ENCODE measurements at places on chromosomes 2 and 18.

GRCh38 chr2:151849413-151850010, 21.3 kb upstream of the ARL5A start:
- DNase-seq = no peak

DNA sequence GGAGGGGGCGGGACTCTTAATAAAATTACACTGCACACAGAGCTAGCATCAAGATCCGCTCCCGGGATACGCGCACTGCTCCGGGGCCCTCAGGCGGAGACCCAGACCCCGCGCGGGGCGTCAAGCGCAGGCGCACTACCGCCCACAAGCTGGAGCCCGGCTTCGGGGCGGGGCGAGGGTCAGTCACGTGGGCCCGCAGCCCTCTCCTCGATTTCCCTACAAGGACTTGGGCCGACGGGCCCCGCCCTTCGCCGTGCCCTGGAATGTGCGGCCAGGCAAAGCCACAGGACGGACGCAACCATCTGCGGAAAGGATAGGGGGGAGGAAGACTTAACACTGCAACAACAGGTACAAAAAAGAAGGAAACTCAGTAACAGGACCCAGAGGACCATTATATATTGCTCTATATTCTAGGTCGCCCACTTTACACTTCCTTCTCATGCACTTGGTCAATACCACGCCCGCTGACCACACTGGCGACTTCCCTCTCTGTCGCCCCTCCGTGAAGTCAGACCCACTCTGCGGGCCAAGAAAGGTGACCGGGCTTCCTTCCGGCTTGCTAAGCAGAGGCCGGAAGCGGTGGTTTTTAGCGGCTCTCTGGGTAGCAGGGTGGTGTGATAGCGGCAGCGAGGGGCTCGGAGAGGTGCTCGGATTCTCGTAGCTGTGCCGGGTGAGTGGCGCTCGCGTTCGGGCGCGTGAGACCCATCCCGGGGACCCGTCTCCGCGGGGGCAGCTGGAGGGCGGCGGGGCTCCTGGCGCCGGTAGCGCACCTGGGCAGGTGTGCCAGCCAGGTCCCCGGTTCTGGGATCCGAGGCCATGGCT, at the start of gene MYL12A:
TSS of gene MYL12A (plus strand) at position 562 of the 822 bp plus-strand sequence. CDS start 5,447 bp downstream, outside the sequence.
- DNase-seq = peak; percentile 83

DNA sequence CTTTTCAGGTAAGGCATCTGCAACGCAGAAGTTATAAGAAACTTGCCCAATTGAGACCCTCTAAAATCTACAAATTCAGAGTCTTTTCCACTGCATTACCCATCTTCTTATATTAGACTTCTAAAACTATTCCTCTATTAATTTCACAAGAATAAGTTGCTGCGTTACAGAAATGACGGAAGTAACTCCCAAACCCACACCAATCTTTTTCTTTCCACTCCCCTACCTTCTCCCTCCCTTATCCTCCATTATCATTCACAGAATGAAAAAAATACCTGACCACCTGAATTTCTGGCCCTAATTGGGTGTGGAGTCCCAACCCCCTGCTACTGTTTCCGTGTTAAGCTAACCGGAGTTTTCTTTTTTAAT, 689 bp downstream of the RPRD1A start:
- DNase-seq = no peak

GRCh38 chr2:237524631-237525030, 37.6 kb downstream of the MLPH start:
- no peak for DNase-seq

DNA sequence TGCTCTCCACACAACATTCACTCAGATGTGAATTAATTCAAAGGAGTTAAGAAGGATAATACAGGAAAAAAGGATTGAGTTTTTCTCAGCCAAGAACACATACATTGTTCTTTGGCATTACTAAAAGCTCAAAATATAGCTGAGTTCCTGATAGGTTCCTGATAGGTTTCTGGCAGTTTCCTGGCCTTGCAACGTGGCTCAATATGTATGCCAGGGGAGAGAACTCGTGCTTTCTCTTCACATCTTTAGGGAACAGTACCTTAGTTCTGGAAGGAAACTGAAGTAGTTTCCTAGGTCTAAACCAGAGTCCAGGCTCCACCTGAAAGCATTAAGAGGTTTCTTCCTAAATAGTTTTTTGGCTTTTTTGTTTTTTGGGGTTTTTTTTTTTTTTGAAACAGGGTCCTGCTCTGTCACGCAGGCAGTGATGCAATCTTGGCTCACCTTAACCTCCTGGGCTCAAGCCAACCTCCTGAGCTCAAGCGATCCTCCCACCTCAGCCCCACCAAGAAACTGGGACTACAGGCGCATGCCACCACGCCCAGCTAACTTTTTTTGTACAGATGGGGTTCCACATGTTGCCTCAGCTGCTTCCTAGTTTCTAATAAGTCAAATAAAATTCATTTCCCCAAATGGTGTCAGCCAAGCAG, 42.8 kb downstream of the ESCO1 start:
- no peak for DNase-seq

DNA sequence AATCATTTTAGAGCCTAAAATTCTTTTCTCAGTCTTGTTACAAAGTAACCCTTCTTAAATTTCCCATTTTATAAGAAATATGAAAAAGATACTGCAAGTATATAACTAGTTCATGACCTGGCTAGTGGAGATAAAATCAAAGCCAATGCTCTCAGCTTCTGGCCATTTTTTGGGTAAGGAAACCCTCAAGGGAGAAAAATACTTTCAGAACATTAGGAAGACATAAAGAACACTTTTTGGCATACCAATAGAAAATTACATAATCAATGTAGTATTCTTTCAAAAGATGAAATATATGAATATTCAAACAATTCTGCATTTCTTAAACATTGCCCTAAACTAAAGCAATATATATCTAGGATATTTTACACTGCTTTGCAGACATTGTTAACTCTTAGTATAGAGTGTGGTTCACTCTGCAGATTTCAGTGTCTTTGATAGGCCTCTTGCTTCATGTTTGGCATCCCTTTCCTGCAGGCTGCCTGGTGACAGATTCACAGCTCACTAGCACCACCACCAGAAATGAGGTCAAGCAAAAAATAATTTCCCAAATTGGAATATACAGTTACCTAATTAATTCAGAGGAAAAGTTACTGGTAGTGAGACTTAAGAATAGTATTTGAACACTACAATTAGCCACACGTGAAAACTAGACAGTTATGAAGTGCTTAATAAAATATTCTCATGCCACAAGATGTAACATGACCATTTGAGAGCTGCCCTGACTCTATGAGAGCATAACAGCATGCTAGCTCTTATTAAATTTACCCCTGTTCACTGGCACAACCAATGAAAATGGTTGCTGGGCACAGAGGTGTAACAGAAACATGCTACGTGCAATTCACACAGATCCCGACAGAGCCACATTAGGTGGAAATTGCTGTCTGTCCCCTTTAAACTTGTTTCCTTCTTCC, 36.0 kb downstream of the PAIP2B start:
- DNase-seq = no peak

GRCh38 chr2:39606585-39606984, 59.1 kb upstream of the TMEM178A start:
- no peak for DNase-seq

DNA sequence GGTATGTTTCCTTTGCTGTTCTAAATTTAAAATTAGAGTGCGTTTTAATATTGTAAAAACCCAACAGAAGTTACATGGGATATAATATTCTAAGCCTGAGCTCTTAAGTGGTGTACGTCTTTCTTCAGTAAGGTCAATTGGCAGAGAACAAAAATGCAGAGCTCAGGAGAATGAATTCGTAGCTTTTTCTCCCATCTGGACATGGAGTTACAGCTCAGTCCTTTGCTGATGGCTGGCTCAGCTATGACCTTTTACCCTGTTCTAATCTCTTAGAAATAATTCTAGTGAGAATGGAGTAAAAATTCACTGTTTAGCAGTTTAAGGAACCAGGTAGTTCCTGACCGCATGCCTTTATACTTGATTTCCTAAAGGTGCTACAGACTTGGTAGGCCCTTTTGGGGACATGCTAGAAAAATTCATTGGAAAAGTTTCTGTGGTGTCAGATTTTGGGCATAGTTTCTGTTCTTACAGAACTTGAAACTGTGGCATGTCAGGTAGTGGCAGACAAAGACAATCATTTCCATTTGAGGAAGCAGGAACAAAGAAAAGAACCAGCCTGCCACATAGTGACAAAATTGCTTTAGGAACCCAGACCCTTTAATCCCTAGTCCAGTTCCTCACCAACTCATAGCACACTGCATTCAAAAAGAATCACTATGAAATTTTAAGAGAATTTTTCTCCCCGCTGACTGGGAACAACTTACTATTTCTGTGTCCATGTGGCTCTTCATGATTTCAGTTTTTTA, 566.8 kb upstream of the ZNF804A start:
- DNase-seq = no peak

- no peak for DNase-seq
Observed at GRCh38 chr18:56358608-56359280, 279.6 kb downstream of the TXNL1 start.

DNA sequence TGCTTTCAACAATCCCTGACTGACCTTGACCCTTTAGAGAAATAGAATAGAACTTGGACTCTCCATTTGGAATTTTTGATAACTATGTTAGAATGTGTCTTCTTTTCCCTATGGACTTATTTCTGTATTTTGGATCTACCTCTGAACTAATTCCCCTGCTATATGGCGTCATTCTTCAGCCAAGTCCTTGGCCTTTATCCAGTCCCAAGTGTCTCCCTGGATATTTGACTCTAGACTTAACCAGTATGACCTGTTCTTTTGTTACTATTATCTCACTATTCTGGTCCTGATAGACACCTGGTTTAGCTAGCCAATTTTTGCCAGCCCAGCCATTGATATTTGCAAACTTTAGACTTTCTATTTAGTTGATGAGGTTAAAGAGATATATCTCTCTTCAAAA, 186.8 kb downstream of the KCNS3 start:
- no peak for DNase-seq
